Placental epithelial cell (primary cell): ENCODE measurements at places on chromosomes 11 and 22. TPM values are rescaled to one million over a fixed set of nuclear protein-coding genes. Genes with fewer than 3 reads are reported as not detected.

SAA2 gene
- total RNA-seq: not detected in 2 replicates

OR8D1 gene
- total RNA-seq: not detected in 2 replicates

ABCG4 gene
- under 0.01 and 0.11 TPM in 2 replicates for total RNA-seq

LDLRAD3 gene
- total RNA-seq: 5.1 and 14.1 TPM in 2 replicates

SYT8 gene
- total RNA-seq: 0.39 and 1.3 TPM in 2 replicates

OR5A1 gene
- not detected in 2 replicates for total RNA-seq
